ENCODE measurements at places on chromosomes 2 and 18.

GRCh38 chr18:71837547-71837946 lies 706.6 kb downstream of the CBLN2 start:
- DNase-seq: no peak

DNA sequence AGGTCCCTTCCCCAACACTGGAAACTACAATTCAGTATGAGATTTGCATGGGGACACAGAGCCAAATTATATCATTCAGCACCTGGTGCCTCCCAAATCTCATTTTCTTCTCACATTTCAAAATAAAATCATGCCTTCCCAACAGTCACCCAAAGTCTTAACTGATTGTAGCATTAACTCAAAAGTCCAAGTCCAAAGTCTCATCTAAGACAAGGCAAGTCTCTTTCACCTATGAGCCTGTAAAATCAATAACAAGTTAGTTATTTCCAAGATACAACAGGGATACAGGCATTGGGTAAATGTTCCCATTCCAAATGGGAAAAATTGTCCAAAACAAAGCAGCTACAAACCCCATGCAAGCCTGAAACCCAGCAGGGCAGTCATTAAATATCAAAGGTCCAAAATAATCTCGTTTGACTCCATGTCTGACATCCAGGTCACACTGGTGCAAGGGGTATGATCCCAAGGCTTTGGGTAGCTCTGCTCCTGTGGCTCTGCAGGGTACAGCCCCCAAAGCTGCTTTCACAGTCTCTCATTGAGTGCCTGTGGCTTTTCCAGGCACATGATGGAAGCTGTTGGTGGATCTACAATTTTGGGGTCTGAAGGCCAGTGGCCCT lies 1370.1 kb upstream of the DDX18 start:
- DNase-seq: no peak

DNA sequence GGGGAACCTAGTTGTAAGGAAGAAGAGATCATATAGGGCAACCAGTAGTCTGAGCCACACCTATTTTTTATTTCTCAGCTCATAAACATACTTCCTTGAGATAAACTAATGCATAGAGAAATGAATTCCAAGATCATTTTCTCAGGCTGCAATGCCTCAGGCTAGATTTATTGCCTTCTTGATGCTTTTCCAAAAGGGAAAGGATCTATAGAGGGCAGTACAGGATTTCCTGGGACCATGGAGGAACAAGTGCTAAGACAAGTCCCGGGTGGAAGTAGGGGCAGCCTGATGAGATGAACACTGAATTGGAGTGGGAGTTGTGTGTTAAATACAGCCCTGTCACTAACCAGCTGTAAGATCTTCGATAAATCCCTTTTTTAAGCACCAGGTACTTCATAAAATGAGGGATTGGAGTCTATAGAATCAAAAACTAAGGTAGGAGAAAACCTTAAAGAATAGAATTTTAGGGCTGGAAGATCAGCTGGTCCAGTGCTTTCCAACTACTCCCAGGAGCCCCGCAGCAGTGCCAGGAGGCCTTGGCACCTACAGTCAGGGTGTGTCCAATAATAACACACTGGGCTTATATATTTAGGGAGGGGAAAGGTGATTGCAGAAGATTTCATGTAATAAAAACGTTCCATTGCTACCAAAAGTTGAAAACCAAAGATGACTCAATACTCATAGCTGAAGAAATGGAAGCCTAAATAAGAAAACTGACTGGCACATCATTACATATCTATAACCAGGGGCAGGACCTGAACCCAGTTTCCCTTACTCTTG lies 58.1 kb downstream of the SERTAD2 start:
- DNase-seq: peak; percentile 30

- no peak for DNase-seq
These were observed 167.2 kb downstream of the FBXO15 start for GRCh38 chr18:73980289-73980979.

DNA sequence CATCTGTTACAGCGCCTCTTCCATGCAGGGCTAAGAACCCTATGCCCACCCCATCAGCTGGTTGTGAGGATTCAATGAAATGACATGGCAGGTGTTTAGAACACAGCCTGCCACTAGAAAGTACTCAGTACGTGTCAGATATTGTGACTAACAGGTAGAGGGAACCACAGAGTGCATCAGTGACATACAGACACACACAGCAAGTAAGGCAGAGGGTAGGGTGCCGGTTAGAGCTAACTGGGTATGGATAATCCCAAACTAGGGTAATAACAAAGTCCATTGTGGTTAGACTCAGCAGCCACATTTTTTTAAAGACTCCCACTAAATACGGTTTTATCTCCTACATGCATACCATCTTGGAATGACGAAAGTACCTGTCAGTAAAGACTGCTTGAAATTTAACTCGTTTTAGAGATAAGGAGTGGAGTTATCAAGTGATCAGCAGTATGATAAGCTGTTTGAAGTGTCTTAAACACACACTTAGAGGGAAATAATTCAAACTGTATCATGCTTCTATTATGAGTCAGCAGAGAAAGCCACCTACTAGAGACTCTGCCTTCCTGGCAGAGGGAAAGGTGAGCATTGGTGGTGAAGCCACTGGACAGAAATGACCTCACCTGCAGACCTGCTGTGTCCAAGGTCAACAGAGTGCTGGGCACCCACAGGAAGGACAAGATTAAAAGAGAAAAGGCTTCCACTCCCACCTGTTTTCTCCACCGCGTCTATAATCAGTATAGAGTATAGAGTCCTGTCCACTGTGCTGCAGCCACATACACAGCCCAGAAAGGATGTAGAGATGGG lies 20.6 kb downstream of the MPPE1 start:
- DNase-seq: no peak
